Bronchial epithelial cell (primary cell): ENCODE measurements at places on chromosomes 7 and 10. TPM values are rescaled to one million over a fixed set of nuclear protein-coding genes. Genes with fewer than 3 reads are reported as not detected.

- no peak for DNase-seq
Observed at GRCh38 chr10:16408379-16408778, 28.4 kb upstream of the PTER start.

The AKR1D1 gene
- under 0.01 TPM in 1 of 2 replicates, not detected in the other for total RNA-seq

GRCh38 chr10:25107756-25108155, 67.0 kb upstream of the GPR158 start:
- DNase-seq: no peak

- peak; percentile 74 for DNase-seq
Observed at GRCh38 chr10:33703501-33704213, 369.2 kb upstream of the NRP1 start.

The NXPH1 gene
- not detected in 2 replicates for total RNA-seq

DNA sequence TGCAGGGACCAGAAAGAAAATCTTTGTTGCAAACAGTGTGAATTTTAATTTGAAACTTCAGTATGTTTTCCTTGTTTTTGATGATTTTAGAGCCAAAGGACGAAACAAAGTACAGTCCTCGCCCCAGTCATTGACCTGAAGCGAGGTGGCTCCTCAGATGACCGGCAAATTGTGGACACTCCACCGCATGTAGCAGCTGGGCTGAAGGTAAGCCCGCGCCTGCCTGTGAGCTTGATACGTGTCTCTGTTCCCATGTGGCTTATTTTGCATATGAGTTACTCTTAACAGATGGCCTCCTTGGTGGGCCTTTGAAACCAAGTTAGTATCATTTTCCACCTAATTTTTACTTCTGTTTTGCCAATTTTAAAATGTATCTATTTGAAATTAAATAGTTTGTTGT, 12.3 kb downstream of the RBM17 start:
- no peak for DNase-seq

GRCh38 chr7:17184805-17185689, 113.4 kb upstream of the AHR start:
- DNase-seq: no peak

The CLDN4 gene
- 55.5 and 126 TPM in 2 replicates for total RNA-seq

GRCh38 chr7:46288861-46289260, 367.8 kb upstream of the IGFBP3 start:
- no peak for DNase-seq

DNA sequence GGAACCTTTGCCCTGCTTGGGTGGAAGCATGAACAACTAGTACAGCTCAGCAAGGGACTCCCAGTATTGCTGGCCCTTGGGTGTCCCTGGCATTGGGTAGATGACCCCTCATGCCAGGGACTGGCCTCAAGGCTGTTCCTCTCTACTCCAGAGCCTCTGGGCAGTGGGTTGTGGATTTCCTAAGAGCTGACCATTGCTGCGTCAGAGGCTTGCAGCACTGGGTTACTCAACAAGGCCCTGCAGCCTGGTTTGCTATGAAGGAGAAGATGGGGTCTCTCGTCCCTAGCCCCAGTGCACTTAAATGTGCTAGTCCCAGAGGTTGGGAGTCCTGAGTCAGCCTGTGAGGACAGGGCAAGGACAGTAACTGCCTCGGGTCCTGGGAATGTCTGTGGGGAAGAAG, 2.5 kb downstream of the VSIR start:
- no peak for DNase-seq

GRCh38 chr10:21702633-21703111, 168.6 kb downstream of the MLLT10 start:
- DNase-seq: no peak

GRCh38 chr7:27399791-27400567, 157.4 kb downstream of the EVX1 start:
- no peak for DNase-seq

DNA sequence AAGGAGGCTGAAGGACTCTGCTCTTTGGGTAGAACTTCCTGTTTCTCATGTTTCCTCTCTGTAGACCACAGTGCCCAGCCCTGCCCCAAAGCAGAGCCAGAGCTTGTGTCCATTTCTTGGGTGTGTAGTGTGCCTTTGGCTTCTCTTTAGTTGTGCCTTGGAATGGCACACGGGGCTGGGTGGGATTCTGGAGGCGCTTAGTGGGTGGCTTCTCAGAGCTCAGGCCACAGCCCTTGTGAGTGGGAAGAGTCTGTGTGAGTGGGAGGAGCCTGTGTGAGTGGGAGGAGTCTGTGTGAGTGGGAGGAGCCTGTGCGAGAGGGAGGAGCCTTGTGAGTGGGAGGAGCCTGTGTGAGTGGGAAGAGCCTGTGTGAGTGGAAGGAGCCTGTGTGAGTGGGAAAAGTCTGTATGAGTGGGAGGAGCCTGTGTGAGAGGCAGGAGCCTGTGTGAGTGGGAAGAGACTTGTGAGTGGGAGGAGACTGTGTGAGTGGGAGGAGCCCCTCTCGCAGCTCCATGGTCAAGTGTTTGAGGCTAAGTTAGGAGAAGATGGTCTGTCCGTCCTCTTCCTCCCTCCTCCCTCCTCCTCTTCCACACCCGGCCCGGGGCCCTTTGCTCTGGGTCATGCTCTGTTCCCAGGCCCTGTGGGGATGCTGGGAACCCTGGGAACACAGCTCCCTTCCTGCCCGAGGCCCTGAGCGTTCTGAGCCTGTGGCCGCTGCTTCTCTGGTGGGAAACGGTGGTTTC, 153.0 kb downstream of the GRK5 start:
- no peak for DNase-seq

The ZNF503 gene
- 2.1 and 2.6 TPM in 2 replicates for total RNA-seq

The SMNDC1 gene
- 6.3 and 6.8 TPM in 2 replicates for total RNA-seq

The CCNJ gene
- total RNA-seq: 10.1 and 10.5 TPM in 2 replicates

The EPO gene
- total RNA-seq: not detected in 2 replicates

- no peak for DNase-seq
Observed at GRCh38 chr10:9294865-9295264, 1240.4 kb downstream of the GATA3 start.

GRCh38 chr10:118007773-118008172, 39.0 kb downstream of the RAB11FIP2 start:
- no peak for DNase-seq

- no peak for DNase-seq
Observed at GRCh38 chr7:98256431-98256830, 4.4 kb upstream of the TECPR1 start.

- DNase-seq: no peak
Observed at GRCh38 chr10:43212043-43212721, 54.7 kb downstream of the RASGEF1A start.

DNA sequence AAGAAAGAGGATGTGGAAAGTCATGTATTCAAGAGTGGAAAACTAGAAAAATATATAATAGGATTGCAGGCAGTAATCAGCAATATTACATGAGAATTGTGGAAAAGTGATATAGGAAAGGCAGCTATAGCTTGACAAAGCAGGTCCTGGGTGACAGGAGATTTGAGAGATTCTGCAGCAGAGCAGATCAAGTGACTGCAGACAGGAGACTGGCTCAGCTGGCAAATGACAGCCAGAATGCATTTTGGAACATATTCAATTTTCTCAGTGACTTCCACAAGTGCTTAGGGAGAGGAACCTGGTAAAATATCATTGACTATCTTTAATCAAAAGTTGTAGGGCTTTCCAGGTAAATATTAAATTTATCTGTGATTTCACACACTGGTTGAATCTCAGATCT, 260.5 kb upstream of the CACNA2D1 start:
- no peak for DNase-seq

GRCh38 chr10:123965973-123966895, 74.6 kb upstream of the CPXM2 start:
- DNase-seq: no peak

GRCh38 chr7:123054357-123055133, 59.0 kb upstream of the TAS2R16 start:
- DNase-seq: peak; percentile 67

- DNase-seq: peak; percentile 96
Observed at GRCh38 chr10:34743814-34744213, 71.3 kb downstream of the PARD3 start.

The TLX1 gene
- not detected in 2 replicates for total RNA-seq

The CCL24 gene
- total RNA-seq: not detected in 2 replicates

The SUN3 gene
- total RNA-seq: 0.51 and 0.79 TPM in 2 replicates
